ENCODE measurements at places on chromosomes 2 and 18. TPM values are rescaled to one million over a fixed set of nuclear protein-coding genes. Genes with fewer than 3 reads are reported as not detected.

The CCDC68 gene
- 4.8 TPM for total RNA-seq

The SCYGR8 gene
- not detected for total RNA-seq

The GPR35 gene
- total RNA-seq = 1.0 TPM

The TGFBRAP1 gene
- 15.3 TPM for total RNA-seq

The RIT2 gene
- not detected for total RNA-seq

The BMP10 gene
- total RNA-seq = not detected

The SCN9A gene
- 3.7 TPM for total RNA-seq

The NLRC4 gene
- total RNA-seq = 0.11 TPM

The TMEM214 gene
- total RNA-seq = 65.2 TPM

The TMEM198 gene
- total RNA-seq = 0.62 TPM

The LYG1 gene
- total RNA-seq = 1.7 TPM

The RAD51AP2 gene
- total RNA-seq = not detected

The COLEC12 gene
- 0.06 TPM for total RNA-seq
